ENCODE measurements at places on chromosomes 5 and 9.

DNA sequence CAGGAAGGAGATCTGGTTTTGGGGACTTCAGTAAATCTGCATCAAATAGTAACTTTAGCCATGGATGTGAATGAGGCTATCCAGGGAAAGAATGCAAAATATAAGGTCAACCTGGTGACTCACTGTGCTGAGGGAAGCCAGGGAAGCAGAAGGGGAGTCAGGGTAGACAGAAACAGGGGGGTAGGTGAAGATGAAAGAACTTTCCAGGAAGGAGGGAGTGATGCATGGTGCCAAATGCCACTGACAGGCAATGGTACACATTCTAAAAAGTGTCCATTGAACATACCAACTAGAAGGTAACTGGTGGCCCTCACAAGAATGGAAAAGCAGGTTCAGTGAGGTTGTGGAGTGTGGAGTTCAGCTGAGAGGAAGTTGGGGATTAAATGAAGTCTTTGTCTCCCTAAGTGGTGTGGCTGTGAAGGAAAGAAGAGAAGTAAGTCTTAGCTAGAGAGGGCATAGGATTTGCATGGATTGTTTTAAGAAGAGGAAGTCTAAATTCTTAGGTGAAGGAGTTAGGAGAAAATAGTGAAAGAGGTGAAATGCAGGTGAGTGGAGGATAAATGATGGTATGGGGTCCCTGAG, 35.5 kb downstream of the PALM2AKAP2 start:
- DNase-seq: no peak

- DNase-seq: peak; percentile 22
Measured at GRCh38 chr9:110152704-110153374, 55.1 kb downstream of the C9orf152 start.

GRCh38 chr5:40465416-40465815, 214.3 kb upstream of the PTGER4 start:
- DNase-seq: no peak

- no peak for DNase-seq
Measured at GRCh38 chr9:109934136-109934856, 154.3 kb downstream of the PALM2AKAP2 start.

DNA sequence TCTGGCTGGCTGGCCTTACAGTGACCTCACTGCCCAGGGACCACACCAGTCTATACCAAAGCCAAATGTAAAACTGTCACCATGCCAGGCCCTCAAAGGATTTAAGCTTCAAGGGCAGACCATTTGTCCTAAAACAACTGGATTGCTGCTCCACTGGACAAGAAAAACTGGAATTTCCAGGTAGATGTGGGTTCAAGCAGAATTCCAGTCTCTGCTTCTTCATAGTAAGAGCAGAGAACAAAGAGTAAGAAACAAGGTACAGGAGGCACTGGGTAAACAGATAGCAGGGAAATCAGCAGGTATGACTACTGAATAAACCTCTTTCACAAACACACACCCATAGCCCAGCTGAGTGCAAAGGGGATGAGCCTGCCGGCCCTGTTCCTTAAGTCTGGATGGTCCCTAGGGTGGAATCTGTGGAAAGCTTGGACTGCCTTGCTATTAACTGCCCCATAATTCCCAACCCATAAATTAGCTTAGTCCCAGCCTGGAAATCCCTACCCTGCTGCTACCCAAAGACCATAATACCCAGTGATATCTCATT, 5.5 kb downstream of the B4GALT1 start:
- DNase-seq: no peak

DNA sequence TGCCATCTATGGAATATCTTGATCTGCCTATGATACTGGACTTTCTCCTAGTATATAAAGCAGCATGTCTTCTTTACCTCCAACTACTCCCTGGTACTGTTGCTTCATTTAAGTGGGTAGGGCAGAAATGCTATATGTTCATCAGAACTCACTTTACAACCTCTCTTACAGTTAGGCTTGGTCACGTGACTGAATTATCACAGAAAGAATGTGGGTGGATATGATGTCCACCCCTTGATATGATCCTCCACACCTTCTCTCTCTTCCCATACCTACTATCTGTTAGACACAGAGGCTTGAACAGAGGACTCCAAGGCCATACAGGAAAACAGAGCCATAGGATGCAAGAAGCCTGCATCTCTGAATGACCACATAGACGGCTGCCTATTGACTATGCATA, 19.8 kb downstream of the CRHBP start:
- DNase-seq: no peak

DNA sequence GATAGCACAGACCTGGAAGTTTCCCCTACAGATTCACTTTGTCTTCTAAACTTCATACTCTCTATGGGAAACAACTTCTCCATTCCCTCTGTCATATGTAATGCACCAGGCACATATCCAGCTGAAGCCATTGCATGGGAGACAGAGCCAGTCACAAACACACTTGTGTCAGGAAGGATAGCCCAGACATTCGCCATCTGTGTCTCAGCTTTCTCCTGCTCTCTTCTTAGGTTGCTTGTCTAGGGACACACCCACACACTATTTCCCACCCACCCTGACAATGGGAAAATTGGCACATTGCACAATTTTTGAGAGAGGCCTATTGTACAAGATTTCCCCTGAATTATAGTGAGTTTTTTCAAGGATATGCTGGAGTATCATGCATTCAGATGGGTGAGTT, 158.4 kb upstream of the MPDZ start:
- DNase-seq: no peak

GRCh38 chr9:109035684-109036423, 22.6 kb upstream of the CTNNAL1 start:
- peak; percentile 78 for DNase-seq

DNA sequence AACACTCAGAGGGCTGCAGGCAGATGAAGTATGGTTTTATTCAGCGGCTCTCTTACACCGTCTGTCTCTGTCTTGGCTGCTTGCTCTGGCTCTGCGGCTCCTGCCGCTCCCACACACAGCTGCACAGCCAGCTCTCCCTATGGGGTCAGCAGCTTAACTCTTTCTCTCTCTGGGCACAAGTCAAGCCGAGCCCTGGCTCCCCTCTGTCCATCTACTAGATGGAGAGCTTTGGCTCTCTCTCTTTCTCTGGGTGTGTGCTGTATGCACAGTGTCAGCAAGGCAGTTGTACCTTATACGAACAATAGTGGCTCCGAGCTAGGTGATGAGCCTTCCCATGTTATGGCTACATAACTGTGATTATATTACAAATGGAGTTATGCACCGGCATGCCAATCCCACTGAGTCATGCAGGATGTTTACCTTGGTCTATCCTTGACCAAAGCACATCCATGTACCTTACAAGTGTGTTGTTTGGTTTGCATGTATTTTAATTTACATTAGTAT, 19.3 kb upstream of the PPP2CA start:
- peak; percentile 87 for DNase-seq

DNA sequence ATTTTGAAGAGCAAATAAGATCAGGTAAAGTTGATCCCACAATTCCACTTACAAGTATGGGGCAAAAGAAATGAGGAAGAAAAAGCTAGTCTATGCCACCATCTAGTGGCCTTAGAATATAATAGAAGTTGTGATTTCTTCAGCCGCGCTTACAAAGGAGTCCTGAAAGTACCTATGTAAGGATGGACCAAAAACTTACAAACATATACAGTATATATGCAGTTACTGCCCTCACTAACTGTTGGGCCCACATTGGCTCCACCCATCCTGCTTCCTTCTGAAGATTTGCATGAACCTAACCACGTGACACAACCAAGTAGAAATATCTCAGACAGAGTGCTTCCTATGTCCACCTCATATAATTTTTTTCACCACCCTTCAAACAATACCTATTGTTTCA, 11.7 kb upstream of the OR13D1 start:
- peak; percentile 28 for DNase-seq

DNA sequence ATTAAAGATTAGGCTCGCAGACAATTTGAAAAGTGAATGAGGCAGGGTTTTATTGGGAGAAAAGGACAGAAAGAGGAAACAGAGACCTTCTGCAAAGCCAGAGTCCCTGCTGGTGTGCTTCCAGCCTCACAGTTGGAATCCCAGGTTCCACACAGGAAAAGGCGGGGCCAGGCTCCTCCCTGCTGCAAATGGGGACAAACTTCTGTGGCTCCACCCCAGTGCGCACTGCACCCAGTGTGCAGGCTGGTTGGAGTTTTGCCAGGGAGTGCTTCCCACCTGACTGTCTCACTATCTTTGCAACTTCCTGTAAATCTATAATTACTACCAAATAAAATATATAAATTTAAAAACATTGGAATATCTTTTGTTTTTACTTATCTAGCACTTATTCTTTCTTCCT, 386.0 kb upstream of the GRIN3A start:
- DNase-seq: no peak

GRCh38 chr9:129506041-129506440, 114.9 kb downstream of the C9orf50 start:
- no peak for DNase-seq
